T-helper 22 cell (primary cell): ENCODE measurements at places on chromosomes 2 and 18.

DNA sequence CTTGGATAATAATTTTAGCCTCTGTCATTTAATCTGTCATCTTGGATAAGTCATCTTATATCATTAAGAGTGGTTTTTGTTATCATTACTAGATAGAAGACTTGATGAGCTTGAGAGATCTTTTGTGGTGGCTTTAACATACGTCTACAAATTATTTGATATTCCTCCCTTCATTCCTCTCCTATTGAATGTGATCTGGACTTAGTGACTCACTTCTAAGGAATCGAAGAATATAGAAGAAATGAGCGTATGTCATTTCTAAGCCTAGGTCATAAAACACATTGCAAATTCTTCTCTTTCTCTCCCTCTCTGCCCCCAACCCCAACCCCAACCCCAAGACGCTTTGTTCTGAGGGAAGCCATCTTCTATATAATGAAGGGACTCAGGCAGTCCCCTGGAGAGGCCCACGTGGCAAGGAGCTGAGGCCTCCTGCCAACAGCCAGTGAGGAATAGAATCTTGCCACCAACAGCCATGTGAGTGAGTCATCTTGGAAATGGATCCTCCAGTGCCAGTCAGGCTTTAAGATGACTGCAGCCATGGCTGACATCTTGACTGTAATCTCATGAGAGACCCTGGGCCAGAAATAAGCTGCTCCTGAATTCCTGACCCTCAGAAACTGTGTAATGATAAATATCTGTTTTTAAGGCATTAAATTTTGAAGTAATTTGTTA is 221.6 kb upstream of the SP5 start:
- no peak for DNase-seq

GRCh38 chr2:169818241-169818640 is 6.5 kb downstream of the METTL5 start:
- no peak for DNase-seq

DNA sequence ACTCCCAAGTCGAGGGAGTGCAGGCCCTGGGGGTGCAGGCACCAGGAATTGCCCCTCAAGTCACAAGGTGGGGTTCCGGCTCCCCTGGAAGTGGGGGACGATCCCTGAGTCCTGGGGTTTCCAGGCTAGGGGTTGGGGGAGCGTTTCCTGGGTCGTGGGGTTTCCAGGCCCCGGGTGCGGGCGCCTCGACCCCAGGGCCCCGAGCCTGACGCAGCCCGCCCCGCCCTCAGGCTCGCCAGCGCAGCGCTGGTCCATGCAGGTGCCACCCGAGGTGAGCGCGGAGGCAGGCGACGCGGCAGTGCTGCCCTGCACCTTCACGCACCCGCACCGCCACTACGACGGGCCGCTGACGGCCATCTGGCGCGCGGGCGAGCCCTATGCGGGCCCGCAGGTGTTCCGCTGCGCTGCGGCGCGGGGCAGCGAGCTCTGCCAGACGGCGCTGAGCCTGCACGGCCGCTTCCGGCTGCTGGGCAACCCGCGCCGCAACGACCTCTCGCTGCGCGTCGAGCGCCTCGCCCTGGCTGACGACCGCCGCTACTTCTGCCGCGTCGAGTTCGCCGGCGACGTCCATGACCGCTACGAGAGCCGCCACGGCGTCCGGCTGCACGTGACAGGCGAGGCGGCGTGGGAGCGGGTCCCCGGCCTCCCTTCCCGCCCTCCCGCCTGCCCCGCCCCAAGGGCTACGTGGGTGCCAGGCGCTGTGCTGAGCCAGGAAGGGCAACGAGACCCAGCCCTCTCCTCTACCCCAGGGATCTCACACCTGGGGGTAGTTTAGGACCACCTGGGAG is 12.0 kb downstream of the SIGLEC15 start:
- DNase-seq, result no peak

- no peak for DNase-seq
These were observed 3.2 kb upstream of the GPR155 start for GRCh38 chr2:174490051-174490450.

DNA sequence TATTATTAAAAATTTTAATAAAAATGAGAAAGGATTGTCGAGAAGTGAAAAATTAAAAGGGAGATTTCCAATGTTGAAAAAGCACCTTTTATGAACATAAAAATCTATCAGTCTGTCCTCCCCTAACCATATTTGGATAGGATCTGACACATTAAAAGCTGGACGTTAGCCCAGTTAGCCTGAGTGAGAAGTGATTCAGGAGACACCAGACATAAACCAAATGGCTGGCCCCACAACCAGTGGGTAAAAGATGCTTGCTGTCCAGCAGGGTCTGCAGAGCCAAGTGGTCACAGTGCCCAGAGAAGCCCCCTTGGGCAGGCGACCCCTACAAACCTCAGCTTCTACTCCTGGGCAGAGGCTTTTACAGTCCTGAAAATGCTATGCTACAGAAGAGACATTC is 253.8 kb upstream of the LYPD1 start:
- no peak for DNase-seq
